ENCODE measurements at places on chromosomes 5 and 9.

DNA sequence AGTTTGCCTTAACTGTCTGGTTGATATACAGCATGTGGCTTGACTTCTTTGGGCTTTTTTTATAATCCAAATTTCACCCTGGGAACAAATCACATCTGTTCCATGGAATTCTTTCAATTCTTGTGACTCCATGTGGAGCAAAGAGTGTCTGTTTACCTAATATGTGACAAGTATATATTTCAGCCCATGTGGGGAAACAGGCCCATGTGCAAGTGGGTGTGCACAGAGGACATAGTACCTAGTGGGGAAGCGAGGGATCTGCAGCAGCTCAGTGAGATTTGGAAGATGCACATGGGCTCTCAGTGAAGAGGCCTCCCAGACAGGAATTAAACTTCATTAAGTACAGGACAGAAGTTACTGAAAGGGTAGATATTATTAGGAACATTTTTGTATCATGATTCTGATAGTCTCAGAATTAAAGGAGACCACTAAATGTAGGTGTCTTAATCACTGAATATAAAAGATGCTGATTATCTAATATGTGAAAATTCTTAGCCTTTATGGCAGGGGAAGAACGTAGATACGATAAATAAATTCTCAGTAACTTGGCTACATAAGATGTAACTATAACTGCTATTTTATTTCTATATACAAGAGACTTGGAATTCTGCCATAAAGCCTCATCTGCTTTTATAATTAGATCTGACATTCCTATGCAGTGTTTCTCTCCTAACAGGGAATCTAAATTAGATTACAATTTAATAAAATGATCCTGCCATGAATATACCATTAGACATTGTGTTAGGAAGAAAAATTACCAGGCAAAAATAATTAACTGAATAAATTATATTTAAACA, 181.2 kb downstream of the SLC12A2 start:
- ATAC-seq, result peak; percentile 62

GRCh38 chr9:123669346-123669745, 260.6 kb downstream of the DENND1A start:
- no peak for ATAC-seq

GRCh38 chr9:2180704-2181103, 165.6 kb downstream of the SMARCA2 start:
- no peak for ATAC-seq

GRCh38 chr5:129807162-129807814, 59.4 kb downstream of the MINAR2 start:
- no peak for ATAC-seq

GRCh38 chr9:127741831-127742434, 6.8 kb upstream of the TOR2A start:
- ATAC-seq, result no peak

DNA sequence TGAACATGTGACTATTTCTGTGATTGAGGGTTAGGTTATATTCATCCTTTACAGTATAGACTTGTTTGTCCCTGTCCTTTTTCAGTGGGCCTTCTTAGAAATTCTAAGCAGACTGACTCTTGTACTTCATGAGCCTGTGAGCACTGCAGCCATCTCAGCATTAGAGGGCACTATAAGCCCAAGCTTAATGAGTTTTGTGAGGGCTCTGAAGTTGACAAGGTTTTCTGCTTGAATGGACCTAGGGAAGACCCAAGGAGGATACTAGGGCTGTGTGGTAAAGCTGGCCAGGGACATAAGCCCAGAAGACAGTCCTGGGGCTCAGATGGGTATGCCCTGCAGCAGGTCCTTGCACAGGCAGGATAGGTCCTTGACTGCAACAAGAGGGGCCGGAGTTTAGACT, 126.5 kb downstream of the MRPS30 start:
- ATAC-seq, result no peak

GRCh38 chr5:172199446-172199845, 5.5 kb downstream of the EFCAB9 start:
- ATAC-seq, result no peak

GRCh38 chr9:97698865-97699264, 1.7 kb upstream of the XPA start:
- ATAC-seq, result no peak

GRCh38 chr5:179974246-179974945, 66.7 kb upstream of the TBC1D9B start:
- ATAC-seq, result no peak

- ATAC-seq, result peak; percentile 80
These were observed 25.9 kb upstream of the IDNK start for GRCh38 chr9:83596899-83597504.

Data from SK-N-SH treated with all-trans-retinoic acid at 6 μM for 48 hours (cell line).